Epithelial cell of proximal tubule (primary cell): ENCODE measurements at places on chromosomes 6 and 20. TPM values are rescaled to one million over a fixed set of nuclear protein-coding genes. Genes with fewer than 3 reads are reported as not detected.

- no peak for DNase-seq
These were observed 67.8 kb downstream of the SYTL3 start for GRCh38 chr6:158717341-158718330.

GRCh38 chr6:85361643-85362014, 88.3 kb upstream of the NT5E start:
- DNase-seq = no peak

DNA sequence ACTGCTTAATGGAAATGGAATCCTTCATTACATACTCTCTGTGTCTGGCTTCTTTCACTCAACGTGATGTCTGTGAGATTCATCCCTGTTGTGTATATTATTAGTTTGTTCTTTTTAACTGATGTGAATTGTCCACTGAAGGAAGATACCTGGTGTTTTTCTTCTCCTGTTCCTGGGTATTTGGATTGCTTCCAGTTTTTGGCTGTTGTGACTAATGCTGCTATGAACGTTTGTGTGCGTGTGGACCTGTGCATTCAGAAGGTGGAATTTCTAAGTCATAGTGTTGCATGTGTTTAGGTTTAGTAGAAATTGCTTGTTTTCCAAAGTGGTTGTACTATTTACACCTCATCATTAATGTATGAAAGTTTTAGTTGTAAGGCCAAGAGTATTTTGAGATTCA, 3.8 kb downstream of the TULP4 start:
- DNase-seq = no peak

DNA sequence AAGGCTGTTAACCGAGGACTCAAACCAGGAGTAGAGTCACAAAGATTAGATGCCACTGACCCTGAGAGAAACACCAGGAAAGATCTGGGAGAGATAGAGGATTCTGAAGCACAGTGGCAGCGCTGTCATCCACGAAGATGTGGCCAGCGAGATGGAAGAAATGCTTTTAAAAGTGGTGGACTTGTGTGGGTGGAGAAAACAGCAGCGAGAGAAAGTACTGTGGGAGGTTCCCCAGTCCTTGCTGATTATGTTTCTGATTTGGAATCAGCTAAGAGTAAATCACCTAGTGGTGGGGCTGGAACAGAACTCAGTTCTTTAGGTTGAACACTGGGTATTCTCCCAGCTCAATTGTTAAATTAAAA, 435 bp upstream of the ZNF322 start:
- DNase-seq = peak; percentile 15

DNA sequence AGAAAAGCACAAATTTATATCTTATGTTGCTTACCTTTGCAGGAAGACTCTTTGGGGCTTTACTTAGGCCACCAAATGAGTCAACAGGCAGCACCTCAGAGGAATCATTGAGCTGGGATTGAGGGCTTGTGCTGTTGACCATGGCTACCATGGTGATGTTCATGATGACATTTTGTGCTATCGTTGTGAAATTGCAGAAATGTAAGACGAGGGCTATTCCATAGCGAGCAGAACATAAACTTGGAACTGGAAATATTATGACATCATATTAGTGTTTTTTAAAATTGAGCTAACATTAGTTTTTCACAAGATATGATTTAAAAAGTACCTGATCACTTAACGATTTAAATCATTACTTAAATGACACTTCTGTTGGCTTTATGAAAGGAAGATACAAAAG, 11.8 kb downstream of the SLC17A3 start:
- no peak for DNase-seq

GRCh38 chr6:77010931-77011542, 452.3 kb downstream of the HTR1B start:
- DNase-seq = no peak

DNA sequence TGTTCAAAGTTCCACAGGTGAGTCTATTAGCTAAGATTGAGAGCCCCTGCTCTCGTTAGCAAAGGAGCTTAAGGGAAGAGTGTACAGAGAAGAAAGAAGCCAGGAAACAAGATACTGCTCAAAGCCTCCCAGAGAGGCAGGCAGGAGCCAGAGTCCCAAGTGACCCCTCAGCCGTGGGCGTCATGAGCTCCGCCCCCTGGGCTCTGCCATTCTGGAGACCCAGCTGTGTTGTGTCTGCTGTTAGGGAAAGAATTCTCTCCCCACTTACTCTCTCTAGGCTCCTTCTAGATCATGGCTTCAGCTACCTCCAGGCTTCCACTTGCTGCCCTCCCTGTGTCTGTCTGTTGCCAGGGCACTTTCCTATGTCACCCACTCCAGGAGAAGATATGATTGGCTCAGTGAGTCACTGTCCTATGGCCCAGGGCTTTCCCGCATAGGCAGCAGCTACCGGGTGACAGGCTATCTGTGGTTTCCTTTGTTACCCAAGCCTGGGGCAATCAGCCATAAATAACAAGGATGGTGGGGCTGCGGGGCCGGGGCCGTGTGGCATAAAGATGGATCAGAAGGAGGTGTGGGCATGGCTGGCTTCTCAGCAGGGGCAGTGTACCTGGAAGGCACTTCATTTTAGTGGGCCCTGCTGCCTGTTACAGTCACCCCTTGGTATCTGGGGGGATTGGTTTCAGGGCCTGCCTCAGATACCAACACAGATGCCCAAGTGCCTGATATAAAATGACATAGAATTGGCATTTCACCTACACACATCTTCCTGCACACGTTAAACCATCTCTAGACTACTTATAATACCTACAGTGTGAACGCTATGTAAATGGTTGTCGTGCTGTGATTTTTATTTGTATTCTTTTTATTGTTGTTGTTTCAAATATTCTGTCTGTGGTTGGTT, 118.9 kb downstream of the ARMC2 start:
- no peak for DNase-seq

DNA sequence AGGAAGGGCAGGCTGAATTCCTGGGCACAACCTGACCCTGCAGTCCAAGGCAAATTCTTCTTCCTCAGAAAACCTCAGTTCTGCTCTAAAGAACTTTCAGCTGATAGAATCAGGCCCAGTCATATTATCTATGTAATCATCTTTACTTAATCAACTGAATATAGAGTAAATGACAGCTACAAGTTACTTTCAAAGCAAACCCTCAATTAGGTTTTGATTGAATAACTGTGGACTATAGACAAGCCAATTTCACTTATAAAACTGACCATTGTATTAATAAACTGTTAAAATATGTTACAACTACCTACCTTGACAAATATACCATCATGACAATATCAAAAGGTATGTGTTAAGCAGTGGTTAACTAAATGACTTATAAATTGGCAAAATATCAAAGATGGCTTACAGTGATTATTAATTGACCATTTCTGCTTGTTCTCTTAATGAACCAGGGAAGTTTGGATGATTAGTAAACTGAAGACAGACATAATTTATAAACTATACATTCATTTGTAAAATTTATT, 46.1 kb upstream of the ADGRF5 start:
- no peak for DNase-seq

GRCh38 chr20:50129662-50130355, 16.9 kb upstream of the UBE2V1 start:
- DNase-seq = no peak

DNA sequence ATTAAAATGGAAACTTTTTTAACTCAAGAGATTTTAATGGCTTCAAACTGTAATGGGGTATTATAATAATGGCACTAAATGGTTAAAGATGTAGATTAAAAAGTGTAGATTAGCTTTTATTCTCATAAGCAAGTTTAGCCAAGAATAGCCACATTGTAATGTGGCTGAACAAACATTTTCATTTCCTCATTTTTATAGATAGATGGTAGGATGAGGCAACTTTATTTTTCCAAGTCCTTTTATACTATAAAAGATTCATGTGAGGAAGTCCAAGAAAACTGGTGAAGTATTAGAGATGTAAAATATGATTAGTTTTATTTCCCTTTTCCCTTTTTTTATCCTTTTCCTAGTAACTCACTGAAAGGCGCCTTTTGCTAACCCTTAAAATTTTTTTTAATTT, 88.8 kb downstream of the ATRN start:
- no peak for DNase-seq

DNA sequence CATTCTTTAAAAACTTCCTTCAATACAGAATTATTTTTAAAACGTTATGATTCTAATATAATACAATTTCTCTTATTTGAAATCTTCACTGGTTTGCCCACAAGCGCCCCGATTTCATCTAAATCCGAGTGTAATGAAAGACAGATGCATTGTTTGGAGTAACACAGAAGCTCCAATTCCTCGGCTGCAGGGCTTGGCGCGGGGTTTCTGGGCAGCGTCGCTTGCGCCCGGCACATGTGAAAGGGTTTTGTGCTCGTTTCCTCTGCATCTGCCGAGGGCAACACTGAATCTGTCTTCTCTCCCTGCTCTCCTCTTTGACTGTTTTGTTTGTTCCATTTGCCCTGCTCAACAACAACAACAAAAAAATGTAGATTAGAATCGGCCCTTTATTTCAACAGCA, 248.6 kb upstream of the QKI start:
- DNase-seq = no peak

DNA sequence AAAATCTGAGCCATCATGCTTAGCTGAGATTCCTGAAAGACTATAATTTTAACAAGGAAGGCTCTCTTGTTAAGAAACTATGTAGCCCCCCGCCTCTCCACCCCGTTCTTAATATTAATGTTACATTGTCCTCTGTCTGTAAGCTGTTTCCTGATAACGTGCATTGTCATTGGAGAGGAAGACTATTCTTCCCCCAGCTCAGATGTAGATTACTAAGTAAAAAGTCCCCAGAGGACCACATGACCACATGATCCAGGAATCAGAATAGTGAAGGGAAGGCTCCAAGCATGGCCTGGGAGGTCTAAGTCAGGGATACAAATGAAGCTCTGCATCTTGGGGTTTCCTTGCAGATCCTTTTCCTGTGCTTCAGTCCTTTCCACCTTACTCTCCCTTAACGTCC, 106.4 kb downstream of the JARID2 start:
- no peak for DNase-seq

DNA sequence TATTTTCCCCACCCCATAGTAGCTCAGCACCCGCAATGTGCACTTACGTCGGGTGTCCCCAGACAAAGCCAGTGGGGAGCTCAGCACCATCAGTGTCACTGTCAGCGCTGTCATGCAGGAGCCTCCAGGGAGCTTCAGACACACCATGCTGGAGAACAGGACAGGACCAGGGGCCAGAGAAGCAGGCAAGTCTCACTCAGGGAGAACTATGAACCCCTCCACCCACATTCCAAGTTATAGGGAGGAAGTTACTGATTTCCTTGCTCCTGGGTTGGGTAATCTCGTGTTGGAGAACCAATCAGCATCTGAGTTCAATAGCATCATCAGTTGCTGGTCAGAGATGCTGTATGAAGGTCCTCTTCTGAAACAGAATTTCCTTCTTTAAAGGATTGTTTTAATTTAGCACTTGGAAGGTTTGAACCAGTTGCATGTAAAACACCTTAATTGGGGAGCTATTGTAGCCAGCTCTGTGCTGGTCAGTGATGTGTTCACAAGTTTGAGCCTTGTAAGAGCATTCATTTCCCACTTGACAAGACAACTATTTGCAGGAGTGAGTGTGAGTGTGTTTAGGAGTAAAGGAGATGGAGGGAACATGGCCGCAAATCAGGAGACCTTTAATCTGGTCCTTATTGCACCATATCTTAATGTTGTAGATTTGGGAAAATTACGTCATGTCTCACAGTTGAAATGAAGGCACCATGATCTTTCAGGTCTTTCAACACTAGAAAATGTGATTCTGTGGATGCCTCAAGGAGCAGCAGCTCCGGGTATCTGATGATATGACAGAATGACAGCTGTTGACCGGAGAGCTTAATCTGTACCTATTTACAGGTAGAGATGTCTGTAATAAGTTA, at the start of gene HLA-DRB1:
Gene HLA-DRB1 (minus strand): TSS at position 253 of the 854 bp plus-strand sequence. CDS start 106 bp downstream, at position 147.
- no peak for DNase-seq

DNA sequence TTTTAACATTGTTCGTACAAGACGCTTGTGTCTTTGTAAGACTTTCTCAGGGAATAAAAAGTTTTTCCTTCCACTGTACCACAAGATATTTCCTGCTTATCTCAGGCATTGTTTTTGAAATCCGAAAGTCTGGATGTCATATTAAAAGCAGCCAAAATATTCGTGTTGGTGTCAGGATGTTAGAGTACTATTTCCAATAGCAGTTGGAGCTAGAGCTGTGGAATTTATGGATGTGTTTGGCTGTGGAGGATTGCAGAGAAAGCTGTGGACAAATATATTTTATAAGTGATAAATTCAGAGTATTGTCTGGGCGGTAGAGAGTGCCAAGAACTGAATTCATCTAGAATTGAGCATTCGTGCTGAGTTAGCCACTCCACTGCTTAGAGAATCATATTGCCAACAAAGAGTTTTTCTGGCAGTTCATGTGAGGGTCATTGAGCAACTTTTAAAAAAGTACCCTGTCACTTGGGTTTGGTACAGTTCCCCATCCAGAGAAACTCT, 57.7 kb downstream of the ZDHHC14 start:
- DNase-seq = no peak

- DNase-seq = no peak
These were observed 621.6 kb downstream of the KIF16B start for GRCh38 chr20:15951658-15952057.

DNA sequence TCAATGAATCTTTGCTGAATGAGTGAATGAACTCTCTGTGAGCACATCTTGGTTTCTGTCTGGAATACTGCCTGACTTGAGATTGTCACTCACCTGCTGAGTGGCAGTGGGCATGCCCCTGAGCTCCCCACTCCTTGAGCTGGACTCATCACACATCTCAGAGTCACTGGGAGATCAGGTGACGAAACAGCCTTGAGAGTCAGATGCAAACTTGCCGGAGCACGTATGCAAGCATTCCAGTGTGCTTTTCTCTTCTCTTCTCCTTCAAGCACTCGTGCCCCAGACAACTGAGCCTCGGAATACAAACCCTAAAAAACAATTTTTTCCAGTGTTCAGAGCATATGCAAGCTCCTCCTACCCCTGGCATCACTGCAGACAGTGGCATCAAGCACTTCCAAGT, 9.4 kb upstream of the BMP7 start:
- DNase-seq = no peak

- no peak for DNase-seq
These were observed 33.9 kb downstream of the TXLNB start for GRCh38 chr6:139257821-139258398.

- no peak for DNase-seq
These were observed 54.8 kb downstream of the GPX5 start for GRCh38 chr6:28580475-28580874.

GRCh38 chr6:127110712-127111111, 7.8 kb upstream of the RSPO3 start:
- no peak for DNase-seq

- no peak for DNase-seq
These were observed 18.3 kb upstream of the ASF1A start for GRCh38 chr6:118875672-118876071.

GRCh38 chr20:24566656-24567055, 97.2 kb downstream of the SYNDIG1 start:
- no peak for DNase-seq

GRCh38 chr20:39661833-39662232, 699.7 kb downstream of the DHX35 start:
- DNase-seq = no peak

The HSPA12B gene
- total RNA-seq = not detected in 2 replicates

The PPP1R14C gene
- 26.3 and 27.0 TPM in 2 replicates for total RNA-seq

The SAMD3 gene
- total RNA-seq = not detected in 2 replicates

The PTK6 gene
- not detected in 2 replicates for total RNA-seq

The GTSF1L gene
- total RNA-seq = not detected in 2 replicates

The SNAP91 gene
- total RNA-seq = not detected in 2 replicates
